ENCODE measurements at places on chromosomes 11 and 22.

GRCh38 chr11:110471371-110471770 lies 41.6 kb downstream of the FDX1 start:
- DNase-seq = no peak

GRCh38 chr11:43503417-43503816 lies 144.7 kb downstream of the TTC17 start:
- no peak for DNase-seq

GRCh38 chr11:117412653-117413275 lies 85.1 kb downstream of the CEP164 start:
- DNase-seq = no peak

DNA sequence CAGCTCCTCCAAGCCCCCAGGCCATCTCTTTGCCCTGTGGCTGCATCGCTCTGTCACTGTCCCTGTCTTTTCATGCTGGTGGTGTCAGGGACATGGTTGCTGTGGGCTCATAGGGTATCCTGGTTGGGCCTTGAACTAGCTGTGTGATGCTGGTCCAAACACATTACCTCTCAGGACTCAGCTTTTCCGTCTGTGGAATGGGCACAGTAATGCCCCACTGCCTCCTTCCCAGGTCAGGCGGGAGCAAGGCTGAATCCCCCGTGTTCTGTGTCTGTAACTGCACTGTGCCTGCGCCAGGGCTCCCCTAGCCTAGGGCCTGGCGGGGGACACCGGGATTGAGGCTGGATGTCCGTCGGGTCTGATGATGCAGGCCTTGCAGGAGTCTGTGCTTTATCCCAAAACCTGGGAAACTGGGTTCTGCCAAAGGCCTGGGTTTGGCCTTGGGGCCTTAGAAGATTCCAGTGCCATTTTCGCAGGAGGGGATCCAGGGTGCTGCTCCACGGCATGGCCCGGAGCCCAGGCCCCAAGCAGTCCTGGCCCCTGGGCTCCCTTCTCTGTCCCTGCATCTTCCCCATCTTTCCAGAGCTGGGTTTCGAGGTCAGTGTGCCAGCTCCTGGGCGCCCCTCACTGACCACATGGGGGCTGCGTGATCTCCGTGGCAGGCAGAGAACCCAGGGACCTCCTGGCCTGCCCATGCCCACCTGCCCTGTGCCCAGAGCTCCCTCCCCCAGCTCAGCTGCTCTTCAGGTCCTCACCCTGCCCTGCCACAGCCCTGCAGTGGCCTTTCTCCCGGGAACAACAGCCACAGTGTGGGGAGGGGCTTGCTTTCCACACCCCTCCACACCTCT lies 32.7 kb upstream of the CELSR1 start:
- no peak for DNase-seq

DNA sequence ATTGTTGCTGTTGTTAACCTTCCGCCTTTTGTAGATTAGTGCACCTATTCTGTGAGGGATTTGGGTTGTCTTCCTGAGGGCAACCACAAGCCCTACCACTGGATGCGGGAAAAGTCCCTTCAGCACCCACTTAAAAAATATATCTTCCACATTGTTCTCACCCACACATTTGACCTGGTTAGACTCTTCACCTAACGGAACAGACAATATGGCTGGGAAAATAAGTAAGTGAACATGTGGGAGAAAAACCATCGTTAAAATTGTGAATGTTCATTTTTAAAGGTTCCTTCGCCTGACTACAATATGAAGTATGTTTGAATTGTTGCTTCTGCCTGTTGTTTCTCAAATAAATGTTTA lies 72.0 kb upstream of the MPEG1 start:
- no peak for DNase-seq

- DNase-seq = no peak
Measured at GRCh38 chr22:26650722-26651421, 6.5 kb upstream of the MIAT start.

- no peak for DNase-seq
Measured at GRCh38 chr11:91664521-91664920, 560.1 kb upstream of the FAT3 start.

DNA sequence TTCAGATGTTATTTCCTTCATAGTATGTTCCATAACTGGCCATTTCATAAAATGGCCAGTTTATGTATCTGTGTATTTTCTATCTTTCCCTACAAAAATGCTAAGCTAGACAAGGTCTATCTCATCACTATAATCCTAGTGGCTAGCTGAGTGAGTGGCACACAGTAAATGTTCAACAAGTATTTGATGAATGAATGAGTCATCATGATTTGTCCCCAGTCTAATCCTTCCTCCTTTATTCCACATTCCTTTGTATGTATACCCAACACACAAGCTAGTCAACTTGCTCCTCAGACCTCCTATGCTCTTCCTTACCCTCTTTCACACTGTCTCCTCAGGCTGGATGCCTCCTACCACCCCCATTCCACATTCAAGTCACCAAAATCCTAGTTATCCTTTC lies 12.5 kb downstream of the APLNR start:
- DNase-seq = no peak

DNA sequence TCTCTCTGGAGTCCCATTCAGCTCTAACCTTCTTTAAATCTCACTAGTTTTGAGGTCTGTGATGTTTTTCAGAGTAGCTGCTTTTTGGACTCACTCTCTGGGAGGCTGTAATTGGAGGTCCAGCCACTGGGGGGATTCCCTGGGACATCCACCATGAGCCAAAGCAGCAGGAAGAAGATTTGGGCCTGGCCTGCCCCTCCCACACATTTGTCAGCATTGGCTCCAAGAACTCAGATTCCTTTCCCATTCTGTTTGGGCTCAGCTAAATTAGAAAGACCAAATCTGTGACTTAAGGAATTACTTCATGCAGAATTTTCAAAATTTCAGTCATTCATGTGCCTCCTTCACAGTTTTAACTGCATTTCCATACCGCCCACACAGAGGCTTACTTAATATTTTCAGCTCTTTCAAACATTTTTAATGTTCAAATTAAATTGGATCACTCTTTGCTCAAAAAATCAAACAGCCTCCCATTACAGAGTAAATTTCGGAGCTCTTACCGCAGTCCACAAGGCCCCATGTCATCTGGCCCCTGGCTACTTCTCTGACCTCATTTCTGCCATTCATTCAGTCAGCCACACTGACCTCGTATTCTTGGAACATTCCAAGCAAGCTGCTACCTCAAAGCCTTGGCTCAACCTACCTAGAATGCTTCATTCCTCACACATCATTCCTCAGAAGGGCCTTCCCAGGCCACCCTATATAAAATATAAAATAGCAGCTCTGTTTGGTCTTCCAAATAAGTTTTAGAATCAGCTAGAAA lies 54.5 kb upstream of the RRAS2 start:
- no peak for DNase-seq

DNA sequence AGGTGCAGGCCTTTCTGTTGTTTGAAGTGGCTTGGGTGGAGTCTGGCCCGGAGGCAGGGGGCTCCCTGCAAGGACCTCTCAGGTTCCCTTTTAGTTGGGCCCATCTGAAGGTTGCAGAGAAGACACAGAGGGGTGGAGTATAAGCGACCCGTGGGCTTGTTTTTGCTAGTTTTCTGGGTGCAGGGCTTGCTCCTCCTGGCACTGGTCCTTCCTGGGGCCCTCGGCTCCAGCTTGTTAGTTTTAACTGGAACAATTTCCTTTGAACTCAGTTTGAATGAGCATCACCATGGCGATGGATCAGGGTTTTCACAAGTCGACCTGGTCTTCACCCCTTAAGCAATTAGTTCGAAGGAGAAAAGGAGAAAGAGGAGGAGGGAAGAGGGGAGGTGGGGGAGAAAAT lies 28.5 kb upstream of the OAF start:
- no peak for DNase-seq

GRCh38 chr22:30357650-30358215 lies 926 bp downstream of the CCDC157 start:
- no peak for DNase-seq

GRCh38 chr11:6468712-6469495 lies 4.8 kb downstream of the TRIM3 start:
- DNase-seq = no peak

DNA sequence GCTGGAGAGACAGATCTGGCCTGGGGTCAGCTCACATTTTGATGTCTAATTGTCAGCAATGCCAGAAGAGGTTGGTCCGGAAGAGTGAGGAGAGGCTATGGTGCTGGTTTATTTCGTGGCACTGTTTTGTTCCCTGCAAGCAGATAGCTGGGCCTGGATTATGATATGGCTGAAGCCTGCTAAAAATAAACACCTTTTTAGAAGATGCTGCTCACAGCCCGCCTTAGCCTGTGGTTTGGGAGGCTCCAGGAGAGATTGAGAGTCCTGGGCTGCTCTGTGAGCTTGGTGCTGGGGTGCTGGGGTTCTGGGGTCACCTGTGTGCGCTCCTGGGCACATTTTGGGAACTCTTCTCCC lies 29.6 kb upstream of the ALX4 start:
- DNase-seq = no peak

GRCh38 chr11:1776944-1777715 lies 13.4 kb upstream of the CTSD start:
- no peak for DNase-seq

GRCh38 chr11:3723014-3723708 lies 52.0 kb upstream of the CHRNA10 start:
- no peak for DNase-seq

DNA sequence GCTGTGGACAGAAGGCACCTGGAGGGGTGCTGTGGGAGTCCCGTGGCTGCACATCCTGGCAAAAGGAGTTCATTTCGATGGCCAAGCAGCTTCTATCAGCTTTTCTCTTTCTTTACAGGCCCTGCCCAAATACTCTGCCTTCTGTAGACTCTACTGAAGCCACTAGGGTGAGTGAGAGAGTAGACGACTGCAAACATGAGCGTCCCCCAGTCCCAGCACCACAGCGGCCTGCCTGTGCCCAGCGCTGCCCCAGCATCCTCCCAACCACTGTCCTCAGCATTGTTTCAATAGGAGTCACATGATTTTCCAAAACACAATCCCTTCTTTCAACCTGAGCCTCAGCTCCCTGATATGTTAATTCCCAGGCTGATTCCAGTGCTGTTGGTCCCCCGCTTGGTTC lies 110.0 kb downstream of the KIRREL3 start:
- no peak for DNase-seq

DNA sequence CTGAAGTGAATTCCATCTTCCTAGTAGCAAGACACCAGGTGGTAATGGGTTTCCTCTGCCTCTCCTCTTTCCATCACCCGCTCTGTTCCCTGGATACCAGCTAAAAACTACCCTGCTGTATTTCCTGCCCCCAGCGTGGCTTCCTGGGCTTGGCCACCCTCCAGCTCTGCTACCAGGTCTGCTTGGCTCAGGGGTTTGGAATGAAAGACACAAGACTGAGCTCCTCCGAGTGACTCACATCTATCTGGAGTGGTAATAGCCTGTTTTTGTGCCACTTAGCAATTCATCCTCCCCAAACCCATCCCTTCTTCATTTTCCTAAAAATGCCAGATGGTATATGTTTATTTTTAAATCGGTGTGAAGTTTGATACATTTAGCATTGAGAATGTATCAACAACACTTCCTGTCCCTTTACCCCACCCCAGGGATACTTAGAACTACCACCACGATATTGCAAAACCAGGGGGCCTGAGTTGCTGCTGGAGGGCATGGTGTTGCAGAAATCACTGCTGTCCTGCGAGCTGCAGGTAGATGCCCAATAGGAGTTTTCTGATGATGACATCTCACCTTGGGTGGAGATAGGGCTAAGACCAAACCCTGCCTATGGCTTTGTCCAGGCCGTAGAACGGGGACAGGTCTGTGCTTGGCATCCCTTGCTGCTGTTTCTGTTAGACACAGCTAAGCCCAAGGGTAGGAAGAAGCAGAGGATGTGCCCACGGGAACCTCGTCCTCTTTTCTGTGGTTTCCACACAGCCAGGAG lies 7.5 kb upstream of the MICAL3 start:
- DNase-seq = no peak

DNA sequence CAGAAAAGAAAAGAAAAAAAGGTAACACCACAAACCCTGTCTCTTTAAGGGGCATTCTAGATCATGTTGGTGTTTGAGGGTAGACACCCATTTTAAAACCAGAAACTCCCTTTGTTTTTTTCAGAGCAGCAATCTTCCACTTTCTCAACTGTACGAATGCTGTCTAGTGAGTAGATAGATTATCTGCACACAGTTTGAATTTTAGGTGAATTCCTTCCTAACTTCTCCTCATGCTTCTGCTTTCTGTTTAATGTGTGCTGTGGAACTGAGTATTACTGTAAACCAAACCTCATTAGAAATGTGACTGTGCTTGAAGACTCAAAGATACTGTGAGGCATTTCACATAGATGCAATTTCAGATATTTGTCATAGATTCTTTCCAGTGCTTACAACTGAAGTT lies 102.4 kb downstream of the PRMT3 start:
- DNase-seq = no peak

DNA sequence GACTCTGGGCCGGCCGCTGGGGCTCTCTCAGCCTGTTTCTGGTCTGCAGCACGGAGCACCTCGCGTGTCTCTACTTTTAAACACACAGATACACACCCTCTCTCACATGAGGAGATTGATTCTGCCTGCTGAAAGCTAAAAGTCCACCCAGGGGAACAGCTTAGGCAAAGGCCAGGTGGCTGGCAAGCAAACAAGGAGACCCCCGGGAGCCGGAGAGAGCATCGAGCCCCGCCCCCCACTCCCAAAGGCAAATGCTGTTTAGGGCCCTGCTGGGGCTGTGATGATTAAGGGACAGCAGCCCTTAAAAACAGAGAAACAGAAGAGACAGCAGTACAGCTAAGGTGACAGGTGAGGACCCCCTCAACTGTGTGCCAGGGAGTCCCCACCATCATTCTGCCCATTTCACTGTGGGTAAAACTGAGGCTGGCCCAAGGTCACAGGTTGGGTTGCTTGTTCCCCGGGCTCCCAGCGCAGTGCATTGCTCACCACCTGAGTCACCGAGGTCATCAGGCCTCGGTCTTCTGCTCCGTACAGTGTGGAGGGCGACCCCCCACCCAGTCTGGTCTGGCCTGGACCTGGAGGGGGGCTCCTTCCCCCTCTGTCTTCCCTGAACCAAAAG lies 6.8 kb downstream of the CABP7 start:
- DNase-seq = no peak

GRCh38 chr11:110050201-110050506 lies 43.0 kb upstream of the ZC3H12C start:
- no peak for DNase-seq

DNA sequence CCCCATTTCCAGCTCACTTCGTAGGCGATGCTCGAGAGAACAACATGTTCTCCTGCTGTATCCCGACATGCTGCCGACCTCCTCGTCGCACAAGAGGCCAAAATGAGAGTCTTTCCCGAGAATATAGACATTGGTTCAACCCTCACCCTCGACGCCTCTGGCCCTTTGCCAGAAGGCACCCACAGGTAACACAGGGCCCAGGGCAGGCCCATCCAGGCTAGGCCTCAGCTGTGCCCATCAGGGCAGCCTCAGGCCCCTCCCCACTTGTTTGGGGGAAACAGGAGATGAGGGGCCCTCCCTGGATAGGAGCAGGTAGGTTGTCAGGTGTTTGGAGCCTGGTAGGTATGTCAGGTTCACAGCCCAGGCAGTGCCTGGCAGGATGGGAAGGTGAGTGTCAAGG lies 2.7 kb upstream of the RGL4 start:
- no peak for DNase-seq

- no peak for DNase-seq
Measured at GRCh38 chr22:29750559-29751538, 16.0 kb downstream of the ZMAT5 start.

- no peak for DNase-seq
Measured at GRCh38 chr11:129881570-129882170, 13.7 kb downstream of the NFRKB start.

- DNase-seq = no peak
Measured at GRCh38 chr11:83438438-83438837, 152.3 kb upstream of the CCDC90B start.

- DNase-seq = no peak
Measured at GRCh38 chr11:128582496-128583366, 4.6 kb downstream of the ETS1 start.
